ENCODE measurements at places on chromosomes 1 and 21. TPM values are rescaled to one million over a fixed set of nuclear protein-coding genes. Genes with fewer than 3 reads are reported as not detected.

HFM1 gene
- total RNA-seq, result 27.5 TPM

TRPM2 gene
- total RNA-seq, result 1.2 TPM

CDC20 gene
- total RNA-seq, result 12.3 TPM

FOXD2 gene
- 0.85 TPM for total RNA-seq

CR1L gene
- total RNA-seq, result 1.7 TPM

ALPL gene
- total RNA-seq, result 1.5 TPM

C1orf210 gene
- total RNA-seq, result 0.90 TPM

TARBP1 gene
- total RNA-seq, result 52.7 TPM

OLFML2B gene
- total RNA-seq, result 16.0 TPM

LUZP1 gene
- 25.0 TPM for total RNA-seq

MTX1 gene
- 13.6 TPM for total RNA-seq

CSF1 gene
- 10.9 TPM for total RNA-seq

CFHR2 gene
- total RNA-seq, result not detected

FALEC gene
- not detected for total RNA-seq

HMCN1 gene
- total RNA-seq, result 36.9 TPM

LCE3E gene
- not detected for total RNA-seq

ST6GALNAC3 gene
- 39.1 TPM for total RNA-seq

SLC9C2 gene
- not detected for total RNA-seq

NADK gene
- total RNA-seq, result 28.0 TPM

RAB13 gene
- total RNA-seq, result 37.0 TPM
